Spinal cord (tissue), 10 donors: ENCODE measurements at places on chromosomes 6 and 20.

DNA sequence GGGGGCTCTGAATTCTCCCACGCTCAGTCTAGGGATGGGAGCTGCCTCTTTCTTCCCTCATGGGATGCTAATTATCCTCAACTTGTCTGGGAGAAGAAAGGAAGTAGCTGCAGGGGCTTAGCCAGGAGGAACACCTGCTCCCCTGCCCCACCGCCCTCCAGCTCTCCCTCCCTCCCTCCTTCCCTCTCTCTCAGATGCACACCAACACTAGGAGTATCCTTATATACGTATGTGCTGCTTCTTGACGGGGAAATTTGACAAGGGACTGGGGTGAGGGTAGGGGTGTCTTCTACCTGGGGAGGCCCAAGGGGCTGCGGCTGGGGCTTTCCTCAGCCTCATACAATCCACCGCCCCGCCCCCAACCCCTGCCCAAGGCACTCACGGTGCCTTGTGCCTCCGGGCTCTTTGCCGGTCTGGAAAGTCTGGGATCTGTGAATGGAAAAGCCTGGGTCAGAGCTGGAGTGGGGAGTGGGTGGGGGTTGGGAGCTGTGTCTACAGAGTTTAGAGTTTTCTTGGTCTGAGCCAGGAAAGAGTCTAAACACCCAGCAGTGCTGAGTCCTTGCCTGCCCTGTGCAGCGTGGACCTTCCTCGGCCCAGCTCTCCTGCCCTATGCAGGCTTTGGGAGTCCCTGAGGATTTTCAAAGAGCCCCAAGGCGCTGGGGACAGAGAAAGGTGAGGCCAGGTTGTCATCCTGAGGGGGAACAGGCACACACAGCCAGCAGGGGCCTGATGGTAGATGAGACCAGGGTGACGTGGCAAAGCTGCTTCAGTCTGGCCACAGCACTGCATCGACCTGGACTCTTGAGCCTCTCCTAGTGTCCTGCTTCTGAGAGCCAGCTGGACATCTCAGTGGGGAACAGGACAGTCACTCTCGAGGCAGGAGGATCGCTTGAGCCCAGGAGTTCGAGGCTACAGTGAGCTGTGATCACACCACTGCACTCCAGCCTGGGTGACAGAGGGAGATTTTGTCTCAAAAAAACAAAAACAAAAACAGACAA, 29.3 kb upstream of the EMILIN3 start:
- no peak for DNase-seq

DNA sequence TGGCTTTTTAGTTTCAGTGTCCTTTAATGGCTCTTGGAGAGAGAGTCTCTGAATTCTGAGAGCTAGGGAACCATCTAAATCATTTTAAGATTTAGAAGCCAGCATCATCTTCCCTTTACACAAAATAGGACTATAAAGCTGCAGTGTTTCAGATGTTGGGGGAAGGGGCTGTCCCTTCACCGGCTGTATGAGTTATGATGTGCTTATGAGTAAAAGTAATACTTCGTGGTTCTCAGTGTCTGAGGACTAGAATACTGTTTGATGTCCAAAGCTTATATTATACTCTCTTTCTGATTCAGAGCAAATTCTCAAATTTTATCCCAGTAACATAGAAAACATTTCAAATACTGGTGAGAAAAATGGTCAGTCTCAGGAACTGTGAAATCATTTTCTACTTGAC, 63.5 kb upstream of the FAM8A1 start:
- no peak for DNase-seq

DNA sequence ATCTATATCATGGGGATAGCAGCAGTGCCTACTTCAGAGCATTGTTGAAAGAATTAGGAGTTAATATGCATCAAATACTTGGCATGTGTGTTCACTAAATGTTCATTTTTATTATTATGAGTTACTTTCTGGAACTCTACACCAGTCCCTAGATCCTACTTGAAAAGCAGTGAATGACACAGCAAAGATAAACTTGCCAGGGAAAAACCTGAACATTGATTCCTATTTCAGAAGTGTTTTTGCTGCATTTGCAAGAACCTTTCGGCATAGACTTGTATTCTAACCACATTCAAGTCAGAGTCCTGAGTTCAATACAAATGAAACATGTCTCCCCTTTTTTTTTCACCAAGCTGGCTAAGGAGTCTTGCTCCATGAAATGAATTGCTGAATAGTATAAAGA, 187.4 kb upstream of the TAB2 start:
- no peak for DNase-seq

DNA sequence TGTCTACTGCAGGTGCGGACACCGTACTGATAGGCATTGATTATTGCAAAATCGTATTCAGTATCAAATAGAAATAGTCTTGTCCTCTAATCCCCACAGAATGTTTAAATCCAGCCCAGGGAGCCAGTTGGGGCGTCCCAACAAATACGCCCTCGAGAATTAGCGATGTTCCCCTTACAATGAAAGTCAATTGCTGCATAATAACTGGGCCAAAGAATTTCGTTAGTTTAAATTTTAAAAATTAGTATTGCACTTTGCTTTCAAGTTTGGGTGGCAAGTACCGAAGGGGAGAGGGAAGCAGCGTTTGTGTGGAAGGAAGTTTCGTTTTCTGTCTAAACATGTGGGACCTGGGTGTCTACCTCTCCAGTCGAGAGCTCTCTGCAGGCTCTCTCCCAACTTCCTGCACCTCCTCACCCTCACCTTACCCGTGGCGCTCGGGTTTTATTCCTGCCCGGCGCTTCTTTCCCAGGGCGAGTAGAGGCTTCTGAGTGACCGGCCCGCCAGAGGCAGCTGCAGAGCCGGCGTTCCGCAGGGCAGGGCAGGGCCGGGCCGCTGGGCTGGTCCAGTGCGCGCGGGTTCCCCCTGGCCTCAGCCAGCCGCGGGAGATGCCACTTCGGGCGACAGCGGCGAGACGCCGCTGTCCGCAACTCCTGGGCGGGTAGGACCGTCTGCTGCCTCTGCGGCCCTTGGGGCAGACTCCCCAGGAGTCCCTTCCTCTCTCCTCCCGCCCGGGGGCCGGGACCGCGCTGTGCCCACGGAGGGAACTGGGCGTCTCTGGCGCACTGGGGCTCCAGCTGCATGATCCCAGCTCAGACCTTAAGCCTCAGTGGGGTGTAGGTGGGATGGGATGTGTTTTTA, 862 bp upstream of the TFAP2C start:
- no peak for DNase-seq

GRCh38 chr20:3134151-3134550, 25.5 kb downstream of the FASTKD5 start:
- DNase-seq = no peak

DNA sequence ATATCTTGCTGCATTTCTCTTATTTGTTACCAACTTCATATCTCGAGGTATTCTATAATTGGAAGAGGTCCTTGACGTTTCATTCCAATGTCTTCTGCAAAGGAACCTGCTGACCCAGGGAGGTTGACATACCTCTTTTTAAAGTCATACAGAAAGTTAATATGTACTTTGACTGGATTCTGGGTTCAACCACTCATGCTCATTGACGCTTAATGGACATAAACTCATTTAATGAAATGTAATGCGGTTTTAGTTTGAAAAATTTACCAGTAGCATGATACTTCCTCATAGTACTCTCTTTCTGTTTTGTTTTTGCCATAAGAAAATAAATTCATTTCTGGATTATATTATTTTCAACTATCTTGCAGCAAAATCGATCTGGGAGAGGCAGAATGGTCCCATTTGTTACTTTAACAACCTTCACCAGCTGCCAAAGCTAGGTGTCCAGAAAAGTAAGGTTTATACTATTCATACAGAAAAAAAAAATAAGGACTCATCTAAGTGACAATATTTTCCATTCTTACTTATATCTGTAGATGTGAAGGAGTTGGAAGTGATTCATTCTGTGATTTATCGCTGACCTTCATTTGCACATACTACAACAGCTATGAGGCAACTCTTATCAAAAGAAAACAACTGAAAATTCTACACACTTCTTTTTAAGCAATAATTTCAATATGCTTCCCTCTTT, 101.6 kb downstream of the ATXN1 start:
- DNase-seq = no peak

- no peak for DNase-seq
These were observed 15.2 kb downstream of the TAF4 start for GRCh38 chr20:62050166-62051120.

GRCh38 chr20:21559305-21559704, 45.4 kb upstream of the NKX2-2 start:
- DNase-seq = no peak

GRCh38 chr20:44666066-44666465, 14.6 kb upstream of the ADA start:
- DNase-seq = no peak

GRCh38 chr20:51529081-51529681, 13.3 kb downstream of the NFATC2 start:
- DNase-seq = peak; percentile 30

DNA sequence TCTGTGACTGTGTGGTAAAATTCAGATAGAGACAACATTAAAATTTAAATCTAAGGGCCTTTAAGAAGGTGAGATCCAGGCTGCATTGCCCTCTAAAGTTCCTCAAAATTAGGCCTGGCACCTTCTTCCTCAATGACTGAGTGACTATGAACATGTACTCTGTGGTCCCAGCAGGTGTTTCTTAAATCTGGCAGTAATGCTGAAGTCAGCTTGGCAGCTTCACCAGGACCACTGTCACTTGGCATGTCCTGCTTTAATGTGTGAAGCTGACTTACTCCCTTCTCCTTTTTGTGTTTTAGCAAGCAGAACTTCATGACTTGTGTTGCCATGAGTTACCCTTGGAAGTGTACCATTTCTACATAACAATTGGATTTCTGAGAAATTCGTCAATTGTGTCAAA, 141.7 kb downstream of the NKAIN2 start:
- no peak for DNase-seq

- no peak for DNase-seq
These were observed 1.4 kb upstream of the LAMA5 start for GRCh38 chr20:62368392-62368975.

DNA sequence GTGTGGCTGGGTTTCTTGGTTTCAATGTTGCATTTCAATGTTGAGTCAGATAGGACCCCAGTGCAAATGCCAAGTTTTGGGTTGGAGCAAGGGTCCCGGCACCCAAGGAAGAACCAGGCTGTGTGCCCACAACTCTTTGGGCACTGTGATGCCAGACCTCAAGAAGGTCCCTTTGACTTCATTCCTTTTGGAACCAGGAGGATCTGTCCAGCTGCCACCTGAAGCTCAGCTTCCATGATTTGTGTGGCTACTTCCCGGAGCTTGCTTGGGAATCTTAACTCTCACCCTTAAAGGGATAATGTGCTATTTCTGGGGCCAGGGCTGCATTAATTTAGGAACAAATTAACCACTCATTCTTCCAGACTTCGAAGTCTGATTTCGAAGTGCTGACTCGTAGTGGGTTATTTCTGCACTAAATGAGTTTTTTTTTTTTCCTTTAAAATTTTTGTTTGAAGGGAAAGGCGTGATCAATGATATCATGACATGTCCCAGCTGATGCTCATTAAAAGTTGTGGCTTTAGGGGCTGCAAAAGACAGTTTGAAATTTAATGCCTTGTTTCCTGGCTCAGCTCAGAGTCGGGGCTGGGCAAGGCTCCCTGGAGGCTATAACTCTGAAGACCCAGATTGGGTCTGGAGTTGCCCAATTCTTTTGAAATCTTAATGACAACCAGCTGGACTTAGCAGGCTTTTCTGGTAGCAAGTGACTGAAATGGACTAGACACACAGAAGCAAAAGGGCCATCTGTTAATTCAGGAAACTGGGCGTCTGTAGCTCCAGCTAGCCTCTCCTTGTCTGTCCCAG, 24.0 kb upstream of the PHACTR3 start:
- DNase-seq = no peak

DNA sequence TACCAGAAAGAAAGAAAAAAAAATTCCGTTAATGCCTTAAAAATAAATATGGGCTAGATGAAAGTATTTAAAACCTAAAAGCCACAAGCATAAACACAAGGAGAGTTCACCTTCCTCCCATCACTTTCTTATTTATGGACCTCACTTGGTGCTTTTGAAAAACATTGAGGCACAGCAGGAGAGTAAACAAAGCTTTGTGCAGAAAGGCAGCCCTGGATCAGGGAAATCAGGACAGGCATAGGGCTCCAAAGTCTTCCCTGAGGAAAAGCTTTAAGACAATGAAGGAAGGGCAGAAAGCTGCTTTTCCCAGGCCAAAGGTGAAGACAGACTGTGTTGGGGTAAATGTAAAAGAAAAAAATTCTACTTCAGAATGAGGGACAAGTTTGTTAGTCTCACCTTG, 207.9 kb downstream of the CLVS2 start:
- DNase-seq = no peak

- peak; percentile 77 for DNase-seq
These were observed 3.9 kb upstream of the PRDM13 start for GRCh38 chr6:99602520-99603420.

GRCh38 chr6:167543602-167544497, 219.0 kb downstream of the TTLL2 start:
- no peak for DNase-seq

- DNase-seq = no peak
These were observed 124.9 kb upstream of the TMEM170B start for GRCh38 chr6:11412616-11413015.
